Upper lobe of right lung (tissue), 1 donor: ENCODE measurements at places on chromosomes 3 and 15.

- H3K27ac ChIP-seq: peak within 1 kb of the TSS; percentile 67
- no peaks in the 10 kb centered on the region for H3K36me3 ChIP-seq
- peak; percentile 80 for DNase-seq
- peaks cover 20% of the 10 kb centered on the region for H3K4me1 ChIP-seq
Observed at GRCh38 chr15:57591822-57592367, at the start of gene MYZAP. Gene MYZAP, plus strand, starts transcription at chr15:57591904. Its CDS starts 131 bp downstream, at chr15:57592035.

- H3K4me3 ChIP-seq: no peak overlapping the region
- no peak for DNase-seq
- H3K4me1 ChIP-seq: no peaks in the 10 kb centered on the region
- H3K36me3 ChIP-seq: no peaks in the 10 kb centered on the region
- no peaks in the 10 kb centered on the region for H3K27me3 ChIP-seq
Observed at GRCh38 chr15:22240986-22241385, 160.7 kb downstream of the OR4M2 start.

- H3K4me3 ChIP-seq: no peak overlapping the region
- no peaks in the 10 kb centered on the region for H3K27me3 ChIP-seq
- no peak for DNase-seq
- H3K36me3 ChIP-seq: no peaks in the 10 kb centered on the region
Observed at GRCh38 chr3:88231207-88231606, 81.4 kb downstream of the C3orf38 start.

DNA sequence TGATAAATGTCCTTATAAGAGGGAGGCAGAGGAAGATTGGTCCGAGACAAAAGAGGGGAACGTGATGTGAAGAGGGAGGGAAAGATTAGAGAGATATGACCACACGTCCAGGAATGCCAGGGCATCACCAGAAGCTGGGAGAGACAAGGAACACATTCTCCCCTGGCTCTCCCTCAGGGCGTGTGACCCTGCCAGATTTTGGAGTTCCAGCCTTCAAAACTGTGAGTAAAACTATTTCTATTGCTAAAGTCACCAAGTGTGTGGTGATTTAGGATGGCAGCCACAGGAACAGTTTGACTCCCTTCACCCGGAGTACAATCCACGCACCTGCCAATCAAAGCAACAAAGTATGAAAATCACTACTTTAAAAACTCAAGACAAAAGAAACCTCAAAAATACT, 32.1 kb upstream of the TJP1 start:
- no peak for DNase-seq
- no peak overlapping the region for H3K4me3 ChIP-seq
- H3K4me1 ChIP-seq: no peaks in the 10 kb centered on the region
- no peaks in the 10 kb centered on the region for H3K27me3 ChIP-seq
- no peak overlapping the region for H3K27ac ChIP-seq
- no peaks in the 10 kb centered on the region for H3K36me3 ChIP-seq

GRCh38 chr3:14921811-14922705, 25.3 kb upstream of the NR2C2 start:
- H3K36me3 ChIP-seq: peaks cover 7% of the 10 kb centered on the region
- peak; percentile 61 for DNase-seq
- no peaks in the 10 kb centered on the region for H3K27me3 ChIP-seq
- H3K27ac ChIP-seq: no peak overlapping the region
- peaks cover 4% of the 10 kb centered on the region for H3K4me1 ChIP-seq

DNA sequence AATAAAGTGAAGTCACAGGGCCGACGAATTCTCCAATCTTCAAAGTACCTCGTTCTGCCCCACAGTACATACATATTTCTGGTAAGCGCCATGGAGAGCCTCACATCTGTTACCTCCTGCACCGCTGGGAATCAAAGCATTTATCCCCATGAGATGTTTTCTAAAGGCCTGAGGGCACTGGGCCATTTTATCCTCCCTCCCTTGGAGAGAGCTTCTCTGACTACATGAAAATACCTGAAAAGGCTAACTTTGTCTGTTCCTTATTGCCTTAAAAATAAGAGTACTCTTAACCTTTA, 148.1 kb downstream of the RORA start:
- H3K4me1 ChIP-seq: no peaks in the 10 kb centered on the region
- no peak overlapping the region for H3K27ac ChIP-seq
- no peak overlapping the region for H3K4me3 ChIP-seq
- no peaks in the 10 kb centered on the region for H3K27me3 ChIP-seq

GRCh38 chr15:55256281-55257011, 33.2 kb downstream of the RAB27A start:
- peak overlapping the region; percentile 7 for H3K27ac ChIP-seq
- no peak overlapping the region for H3K4me3 ChIP-seq
- no peak for DNase-seq
- H3K27me3 ChIP-seq: no peaks in the 10 kb centered on the region

- H3K4me3 ChIP-seq: no peak within 1 kb of the TSS
- H3K27me3 ChIP-seq: no peaks in the 10 kb centered on the region
- no peak for DNase-seq
- H3K36me3 ChIP-seq: no peaks in the 10 kb centered on the region
- H3K27ac ChIP-seq: peak within 1 kb of the TSS; percentile 33
- H3K4me1 ChIP-seq: peaks cover 8% of the 10 kb centered on the region
Observed at GRCh38 chr3:69122403-69122802, at the start of gene LMOD3. Gene LMOD3, minus strand, starts transcription at chr3:69122595. Its CDS starts 209 bp downstream, at chr3:69122386.

- H3K4me1 ChIP-seq: no peaks in the 10 kb centered on the region
- H3K27me3 ChIP-seq: no peaks in the 10 kb centered on the region
- H3K36me3 ChIP-seq: no peaks in the 10 kb centered on the region
- no peak overlapping the region for H3K27ac ChIP-seq
- H3K4me3 ChIP-seq: no peak overlapping the region
Observed at GRCh38 chr3:117165601-117166051, 456.0 kb downstream of the TUSC7 start.

DNA sequence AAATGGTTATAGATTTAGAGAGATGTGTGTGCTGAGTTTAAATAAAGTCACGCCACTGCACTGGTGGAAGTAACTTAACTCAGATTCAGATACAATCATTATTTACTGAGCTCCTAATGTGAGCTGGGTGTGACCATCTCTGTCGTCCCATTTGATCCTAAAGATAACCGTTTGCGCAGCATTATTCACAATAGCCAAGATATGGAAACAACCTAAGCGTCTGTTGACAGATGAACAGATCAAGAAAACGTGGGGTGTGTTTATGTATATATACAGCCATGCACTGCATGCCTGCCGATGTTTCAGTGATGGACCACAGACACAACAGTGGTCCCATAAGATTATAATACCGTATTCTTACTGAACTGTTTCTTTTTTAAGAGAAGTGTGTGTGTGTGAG, 71.2 kb downstream of the TAMM41 start:
- DNase-seq: no peak
- H3K27ac ChIP-seq: no peak overlapping the region
- H3K36me3 ChIP-seq: no peaks in the 10 kb centered on the region
- peaks cover 3% of the 10 kb centered on the region for H3K4me1 ChIP-seq

DNA sequence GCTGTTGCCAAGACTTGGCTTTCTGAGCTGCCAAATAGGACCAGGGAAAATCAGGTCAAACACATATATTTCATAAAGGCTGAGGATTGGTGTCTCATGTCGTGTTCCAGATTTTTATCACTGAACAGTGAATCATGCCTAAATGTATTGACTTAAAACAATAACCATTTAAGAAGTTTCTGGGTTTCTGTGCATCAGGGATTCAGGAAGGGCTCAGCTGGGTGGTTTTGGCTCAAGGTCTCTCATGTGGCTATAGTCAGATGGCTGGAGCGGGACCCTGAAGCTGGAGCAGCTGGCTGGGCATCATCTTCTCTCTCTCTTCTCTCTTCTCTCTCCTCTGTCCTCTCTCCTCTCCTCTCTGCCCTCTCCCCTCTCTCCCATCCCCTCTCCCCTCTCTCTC, 10.7 kb upstream of the RFTN1 start:
- no peak overlapping the region for H3K27ac ChIP-seq
- no peak for DNase-seq
- no peak overlapping the region for H3K4me3 ChIP-seq

DNA sequence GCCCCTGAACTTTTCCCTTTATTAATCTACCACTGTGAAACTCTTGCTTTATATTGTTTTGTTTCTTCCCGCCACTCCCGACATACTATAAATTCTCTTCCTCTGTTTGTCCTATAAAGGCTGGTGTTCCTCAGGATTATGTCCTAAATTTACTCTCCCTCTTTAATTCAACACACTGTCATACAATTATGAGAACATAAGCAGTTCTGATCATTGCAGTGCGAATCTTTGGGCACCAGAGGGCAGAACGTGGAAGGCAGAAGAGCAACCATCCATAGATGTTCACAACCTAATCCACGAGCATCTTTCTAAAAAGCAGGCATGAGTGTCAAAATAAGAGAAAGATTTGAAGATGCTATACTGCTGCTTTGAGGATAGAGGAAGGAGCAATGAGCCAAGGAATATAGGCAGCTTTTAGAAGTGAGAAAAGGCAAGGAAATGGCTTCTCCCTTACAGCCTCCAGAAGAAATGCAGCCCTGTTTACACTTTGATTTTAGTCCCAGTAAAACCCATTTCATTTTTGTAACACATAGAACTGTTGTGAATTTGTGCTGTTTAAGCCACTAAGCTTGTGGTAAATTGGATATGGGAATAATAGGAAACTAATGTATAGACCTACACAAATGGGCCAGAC, 179.4 kb downstream of the GBE1 start:
- DNase-seq: no peak
- no peaks in the 10 kb centered on the region for H3K27me3 ChIP-seq
- peaks cover 11% of the 10 kb centered on the region for H3K36me3 ChIP-seq

- no peak for DNase-seq
- no peak overlapping the region for H3K27ac ChIP-seq
- H3K4me1 ChIP-seq: peaks cover 6% of the 10 kb centered on the region
- no peak overlapping the region for H3K4me3 ChIP-seq
- H3K27me3 ChIP-seq: no peaks in the 10 kb centered on the region
Observed at GRCh38 chr3:64160000-64160695, 65.1 kb downstream of the PRICKLE2 start.

GRCh38 chr15:92109191-92109873, 255.8 kb downstream of the SLCO3A1 start:
- peaks cover 4% of the 10 kb centered on the region for H3K4me1 ChIP-seq
- no peak for DNase-seq
- H3K27ac ChIP-seq: no peak overlapping the region
- H3K27me3 ChIP-seq: no peaks in the 10 kb centered on the region

GRCh38 chr3:1805331-1805730, 293.3 kb upstream of the CNTN4 start:
- no peak for DNase-seq
- no peaks in the 10 kb centered on the region for H3K36me3 ChIP-seq
- no peak overlapping the region for H3K4me3 ChIP-seq
- H3K27me3 ChIP-seq: no peaks in the 10 kb centered on the region
- H3K4me1 ChIP-seq: no peaks in the 10 kb centered on the region
- H3K27ac ChIP-seq: no peak overlapping the region

- peak overlapping the region; percentile 92 for H3K4me3 ChIP-seq
- no peak for DNase-seq
- peaks cover 41% of the 10 kb centered on the region for H3K4me1 ChIP-seq
Observed at GRCh38 chr3:5186858-5187155, 700 bp upstream of the EDEM1 start.

GRCh38 chr3:52771334-52771681, 568 bp upstream of the NEK4 start:
- peaks cover 14% of the 10 kb centered on the region for H3K4me1 ChIP-seq
- H3K36me3 ChIP-seq: peaks cover 11% of the 10 kb centered on the region
- DNase-seq: no peak
- no peaks in the 10 kb centered on the region for H3K27me3 ChIP-seq
- H3K4me3 ChIP-seq: peak overlapping the region; percentile 87

DNA sequence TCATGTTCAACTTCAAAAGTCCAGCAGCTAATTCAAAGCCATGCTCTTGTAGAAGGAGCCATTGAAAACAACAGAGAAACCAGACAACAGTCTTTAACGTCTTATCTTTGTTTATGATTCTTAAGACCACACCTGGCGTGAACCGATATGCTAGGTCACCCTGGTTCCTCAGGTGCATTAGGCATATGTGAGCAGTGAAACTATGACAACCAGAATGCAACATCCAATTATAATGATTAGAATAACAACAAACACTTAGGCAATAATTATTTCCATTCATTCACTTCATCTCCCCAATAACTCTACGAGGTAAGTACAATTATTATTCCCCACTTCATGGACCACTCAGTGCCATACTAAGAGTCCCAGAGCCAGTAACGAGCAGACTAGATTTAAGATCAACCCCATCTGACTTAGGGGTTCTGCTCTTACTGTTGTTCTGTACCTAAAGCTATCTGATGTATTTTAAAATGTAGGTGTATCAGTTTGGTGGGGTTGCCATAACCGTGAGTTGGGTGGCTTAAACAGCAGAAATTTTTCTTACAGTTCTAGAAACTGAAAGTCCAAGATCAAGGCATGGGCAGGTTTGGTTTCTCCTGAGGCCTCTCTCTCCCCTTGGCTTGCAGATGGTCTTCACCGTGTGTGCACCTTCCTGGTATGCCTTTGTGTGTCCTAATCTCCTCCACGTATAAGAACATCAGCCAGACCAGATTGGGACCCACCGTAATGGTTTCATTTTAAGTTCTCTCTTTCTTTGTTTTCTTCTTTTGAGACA, 997.8 kb upstream of the CFAP20DC start:
- H3K4me3 ChIP-seq: no peak overlapping the region
- DNase-seq: no peak
- no peaks in the 10 kb centered on the region for H3K27me3 ChIP-seq
- no peak overlapping the region for H3K27ac ChIP-seq
- H3K4me1 ChIP-seq: no peaks in the 10 kb centered on the region
